NB4 (cell line): ENCODE measurements at places on chromosomes 13 and 19.

DNA sequence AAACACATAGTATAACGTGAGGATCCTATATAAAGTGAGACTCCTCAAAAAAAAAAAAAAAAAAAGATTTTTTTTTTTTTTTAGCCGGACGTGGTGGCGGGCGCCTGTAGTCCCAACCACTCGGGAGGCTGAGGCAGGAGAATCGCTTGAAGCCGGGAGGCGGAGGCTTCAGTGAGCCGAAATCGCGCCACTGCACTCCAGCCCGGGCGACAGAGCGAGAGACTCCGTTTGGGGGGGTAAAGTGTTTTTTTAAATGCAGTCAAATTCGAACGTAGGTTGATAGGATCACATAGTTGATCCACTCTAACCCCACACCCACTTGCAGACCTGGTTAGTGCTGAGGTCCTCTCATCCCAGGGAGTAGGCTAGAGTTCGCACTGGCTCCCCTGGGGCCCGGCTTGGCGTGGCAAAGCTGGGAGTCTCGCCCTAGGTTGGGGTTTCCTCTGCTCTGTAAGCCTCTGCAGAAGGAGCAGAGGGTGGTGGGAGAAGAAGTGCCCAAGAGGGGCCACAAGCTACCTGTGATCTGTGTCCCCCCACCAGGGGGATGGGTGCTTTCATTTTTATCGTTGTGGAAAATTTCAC, 6.5 kb downstream of the RNF225 start:
- no peak for DNase-seq

- peak; percentile 98 for DNase-seq
These were observed 31.7 kb downstream of the ACTL9 start for GRCh38 chr19:8666814-8667405.

DNA sequence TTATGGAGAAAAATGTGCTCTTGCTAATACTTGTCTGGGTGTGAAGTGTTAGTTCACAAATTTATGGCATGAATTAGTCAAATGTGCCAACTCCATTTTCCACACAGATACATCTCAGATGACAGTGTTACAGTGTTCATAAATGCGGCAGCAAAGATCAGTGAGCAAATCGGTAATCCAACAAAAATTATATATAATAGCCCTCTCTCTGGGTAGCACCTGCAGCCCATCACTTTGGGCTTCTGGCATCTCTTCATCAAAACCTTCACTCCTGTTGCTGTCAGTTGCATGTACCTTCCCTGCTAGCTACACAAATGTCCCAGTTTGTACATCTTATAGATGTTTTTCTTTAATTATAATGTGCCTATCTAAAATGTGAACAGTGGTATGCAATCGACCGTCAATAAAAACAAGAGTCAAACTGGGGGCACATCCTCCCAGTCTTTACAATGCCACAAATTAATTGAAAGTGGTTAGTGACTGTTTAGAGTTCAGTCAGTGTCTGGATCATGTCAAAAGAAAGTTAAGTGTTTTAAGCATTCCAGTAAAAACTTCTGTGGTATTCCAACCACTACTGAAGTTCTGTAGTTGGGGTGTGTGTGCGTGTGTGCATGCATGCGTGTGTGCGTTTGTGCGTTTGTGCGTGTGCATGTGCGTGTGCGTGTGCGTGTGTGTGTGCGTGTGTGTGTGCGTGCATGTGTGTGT, 448.9 kb downstream of the DCT start:
- no peak for DNase-seq

DNA sequence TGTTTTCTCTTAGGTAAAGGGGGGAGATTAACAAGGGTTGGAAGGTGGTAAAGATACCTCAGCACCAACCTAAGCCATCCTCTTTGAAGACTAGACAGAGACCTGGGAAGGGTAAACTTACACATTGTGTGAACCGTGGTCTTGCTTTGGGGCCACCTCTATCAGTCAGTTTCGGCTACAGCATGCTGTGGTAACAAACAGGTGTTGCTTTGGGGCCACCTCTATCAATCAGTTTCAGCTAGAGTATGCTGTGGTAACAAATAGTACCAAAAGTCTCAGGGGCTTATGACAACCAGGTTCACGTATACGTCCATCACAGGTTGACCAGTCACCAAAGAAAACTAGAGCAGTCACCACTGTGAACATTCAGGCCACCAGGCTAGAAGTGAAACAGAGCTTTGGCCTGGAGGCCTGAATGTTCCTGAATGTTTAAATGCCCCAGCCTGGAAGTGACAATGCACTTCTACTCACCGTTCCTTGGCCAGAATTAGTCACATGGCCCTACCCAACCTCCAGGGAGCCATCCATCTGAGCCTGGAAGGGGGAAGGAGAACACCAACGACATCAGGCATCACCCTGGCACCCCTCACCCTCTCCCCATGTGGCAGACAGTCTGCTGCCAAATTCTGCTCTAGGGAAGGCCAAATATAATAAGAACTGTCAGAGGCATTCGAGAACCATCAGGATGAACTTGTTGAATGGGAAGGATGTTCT, 3.8 kb downstream of the FXYD7 start:
- no peak for DNase-seq

DNA sequence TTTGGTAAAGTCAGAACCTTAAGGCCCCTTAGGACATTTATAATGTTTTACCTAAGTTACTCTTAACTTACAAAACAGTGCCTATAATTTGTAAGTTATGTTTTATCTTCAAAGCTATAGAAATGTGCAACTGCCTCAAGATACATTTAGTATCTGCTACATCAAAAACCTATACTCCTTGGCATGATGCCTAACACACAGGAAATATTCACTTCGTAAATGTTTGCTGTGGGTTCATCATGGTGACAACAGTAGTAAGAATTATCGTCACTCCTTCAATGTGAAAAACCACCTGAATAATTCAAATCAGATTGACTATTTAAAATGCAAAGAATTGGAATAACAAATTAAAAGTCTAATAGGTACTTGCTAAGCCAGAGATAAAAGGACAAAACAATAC, 184.1 kb downstream of the DIAPH3 start:
- no peak for DNase-seq

DNA sequence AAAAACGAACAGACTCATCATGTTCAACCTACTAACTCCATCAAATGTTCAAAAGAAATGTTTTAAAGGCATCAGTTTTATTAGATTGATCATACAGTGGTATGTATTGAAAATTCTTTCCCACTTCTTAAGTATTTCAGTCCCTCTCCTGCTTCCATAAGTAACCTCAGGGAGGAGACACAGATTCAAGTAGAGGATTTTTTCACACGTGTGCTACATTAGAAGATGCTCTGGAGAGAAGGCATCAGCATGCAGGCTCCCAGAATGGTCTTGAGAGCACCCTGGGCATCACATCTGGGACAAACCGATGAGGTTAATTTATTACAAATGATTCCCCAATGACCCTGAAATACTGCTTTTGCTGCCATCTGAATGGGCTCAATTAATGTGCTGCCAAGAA, 3.6 kb downstream of the GPR12 start:
- DNase-seq = no peak

- DNase-seq = peak; percentile 23
These were observed 963 bp downstream of the VPS36 start for GRCh38 chr13:52449331-52450011.

DNA sequence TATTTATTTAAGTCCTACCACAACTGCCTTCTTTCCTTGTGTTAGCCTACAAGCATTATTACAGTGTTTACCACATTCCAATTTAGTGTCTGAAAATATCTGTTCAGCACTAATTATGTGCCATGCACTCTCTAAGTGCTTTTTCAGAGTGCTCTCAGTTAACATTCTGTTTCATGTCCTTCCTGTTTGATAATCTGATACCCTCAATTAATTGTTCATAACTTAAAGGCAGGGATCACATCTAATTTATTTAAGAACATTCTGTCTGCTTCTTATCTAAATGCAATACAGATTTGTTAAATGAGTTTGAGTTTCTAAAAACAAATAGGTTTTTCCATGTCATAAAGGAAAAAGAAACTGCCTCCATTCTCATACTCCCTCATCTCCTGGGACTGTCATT, 649.6 kb upstream of the ATXN8OS start:
- no peak for DNase-seq

- no peak for DNase-seq
These were observed 2.2 kb downstream of the DMPK start for GRCh38 chr19:45780146-45780447.

GRCh38 chr13:91153372-91153771, 194.1 kb upstream of the MIR17HG start:
- no peak for DNase-seq
